ENCODE measurements at places on chromosomes 13 and 19.
A peak's percentile ranks its signal among the peaks of the same experiment; 100 is the strongest.

- DNase-seq = peak; percentile 91
These were observed 8.2 kb upstream of the MEIS3 start for GRCh38 chr19:47427241-47428176.

DNA sequence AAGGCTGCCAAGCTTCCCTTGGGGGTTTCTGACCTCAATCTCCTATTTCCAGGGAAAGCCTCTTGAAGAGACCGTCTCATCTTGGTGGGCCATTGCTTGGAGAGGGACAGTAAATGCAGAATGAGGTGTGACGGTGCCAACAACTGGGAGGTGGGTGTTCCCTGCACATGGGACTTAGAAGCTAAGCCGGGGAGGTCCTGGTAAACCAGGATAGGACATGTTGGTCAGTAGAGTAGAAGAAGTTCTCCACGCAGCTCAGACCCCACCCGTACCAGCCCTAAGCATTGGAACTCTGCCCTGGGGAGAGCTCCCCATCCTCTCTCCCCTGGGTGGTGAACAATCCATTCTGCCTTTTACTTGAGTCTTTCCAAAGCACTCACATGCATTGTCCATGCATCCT lies 92.0 kb downstream of the SOX1 start:
- DNase-seq = no peak

GRCh38 chr13:63344711-63345110 lies 1929.1 kb upstream of the PCDH20 start:
- no peak for DNase-seq

DNA sequence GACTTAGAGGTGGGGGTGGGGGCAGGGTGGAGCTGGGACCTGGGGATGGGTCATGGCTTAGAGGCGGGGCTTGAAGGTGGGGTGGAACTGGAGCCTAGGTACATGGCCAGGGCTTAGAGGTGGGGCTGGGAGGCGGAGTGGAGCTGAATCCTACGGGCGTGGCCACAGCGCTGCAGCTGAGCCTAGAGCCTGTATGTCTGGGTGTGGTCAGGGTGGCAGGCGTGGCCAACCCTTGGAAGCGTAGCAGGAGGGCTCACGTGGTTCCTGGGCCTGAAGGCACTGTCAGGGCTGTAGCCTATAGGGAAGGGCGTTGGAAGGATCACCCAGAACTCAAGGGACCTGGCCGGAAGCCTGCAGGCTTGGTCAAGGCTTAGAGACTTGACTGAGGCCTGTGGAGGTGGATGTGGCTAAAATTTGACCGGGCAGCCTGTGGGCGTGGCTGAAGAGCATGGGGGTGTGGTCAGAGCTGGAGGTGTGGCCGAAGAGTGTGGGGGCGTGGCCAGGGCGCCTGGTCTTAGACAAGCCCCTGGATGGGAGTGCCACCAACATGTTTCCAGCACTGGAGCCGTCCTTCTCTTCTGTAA lies 24.3 kb downstream of the COLGALT1 start:
- DNase-seq = peak; percentile 59

GRCh38 chr19:33100894-33101644 lies 20.1 kb downstream of the GPATCH1 start:
- DNase-seq = peak; percentile 99

DNA sequence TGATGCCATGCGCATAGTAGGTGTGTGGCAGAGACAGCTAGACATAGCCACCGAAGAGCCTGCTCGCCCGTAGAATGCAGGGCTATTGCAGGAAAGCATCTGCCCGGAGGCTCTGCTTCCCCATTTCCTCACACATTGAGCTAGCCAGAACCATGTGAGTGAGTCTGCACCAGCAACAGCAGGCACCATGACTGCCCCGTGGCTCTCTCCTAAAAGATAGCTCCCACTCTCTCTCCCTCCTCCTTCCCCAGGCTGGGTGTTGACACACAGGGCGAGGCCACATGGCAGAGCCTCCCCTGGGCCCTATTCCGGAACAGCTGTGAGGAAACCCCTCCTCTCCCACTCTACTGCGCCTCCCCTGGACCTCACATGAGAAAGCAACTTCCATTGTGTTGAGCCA lies 52.3 kb upstream of the ATP12A start:
- DNase-seq = no peak

GRCh38 chr13:29936956-29937355 lies 86.5 kb upstream of the UBL3 start:
- no peak for DNase-seq

- DNase-seq = no peak
These were observed 10.5 kb upstream of the PLIN3 start for GRCh38 chr19:4877753-4878490.

GRCh38 chr19:20102097-20102496 lies 24.3 kb downstream of the ZNF90 start:
- DNase-seq = no peak

DNA sequence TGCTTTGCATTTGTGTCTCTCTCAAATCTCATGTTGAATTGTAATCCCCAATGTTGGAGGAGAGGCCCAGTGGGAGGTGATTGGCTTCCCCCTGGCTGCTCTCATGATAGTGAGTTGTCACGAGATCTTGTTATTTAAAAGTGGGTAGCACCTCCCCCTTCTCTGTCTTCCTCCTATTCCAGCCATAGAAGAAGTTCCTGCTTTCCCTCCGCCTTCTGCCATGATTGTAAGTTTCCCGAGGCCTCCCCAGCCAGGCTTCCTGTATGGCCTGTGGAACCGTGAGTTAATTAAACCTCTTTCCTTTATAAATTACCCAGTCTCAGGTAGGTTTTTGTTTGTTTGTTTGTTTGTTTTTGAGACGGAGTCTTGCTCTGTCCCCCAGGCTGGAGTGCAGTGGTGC lies 3.8 kb downstream of the LILRA4 start:
- no peak for DNase-seq

GRCh38 chr13:81480634-81481033 lies 1139.7 kb upstream of the SPRY2 start:
- peak; percentile 67 for DNase-seq

DNA sequence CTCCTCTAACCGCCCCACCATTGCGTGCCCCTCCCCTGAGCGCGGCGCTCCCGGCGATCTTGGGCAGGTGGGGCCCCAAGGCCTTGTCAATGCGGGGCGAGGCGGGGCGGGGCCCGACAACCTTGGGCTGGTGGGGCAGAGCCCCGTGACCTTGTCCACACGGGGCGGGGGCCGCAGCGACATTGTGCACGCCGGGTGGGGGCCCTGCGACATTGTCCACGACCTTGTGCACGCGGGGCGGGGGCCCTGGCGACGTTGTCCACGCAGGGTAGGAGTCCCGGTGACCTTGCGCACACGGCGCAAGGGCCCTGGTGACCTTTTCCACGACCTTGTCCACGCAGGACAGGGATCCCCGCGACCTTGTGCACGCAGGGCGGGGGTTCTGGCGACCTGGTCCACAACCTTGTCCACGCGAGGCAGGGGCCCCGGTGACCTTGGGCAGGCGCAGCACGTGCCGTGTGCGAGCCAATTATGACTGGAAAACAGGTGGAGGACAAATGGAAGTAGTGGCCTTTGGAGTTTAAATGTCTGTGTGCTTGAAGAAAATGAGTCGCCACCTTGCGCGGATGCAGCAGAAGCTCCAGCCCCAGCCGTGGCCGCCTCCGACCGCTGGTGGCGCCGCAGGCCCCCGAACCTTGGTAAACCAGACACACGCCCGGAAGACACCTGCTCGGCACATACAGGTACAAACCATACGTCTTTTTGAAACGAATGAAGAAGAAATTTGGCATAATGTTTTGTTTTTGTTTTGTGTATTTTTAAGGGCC lies 62.6 kb downstream of the LATS2 start:
- no peak for DNase-seq

DNA sequence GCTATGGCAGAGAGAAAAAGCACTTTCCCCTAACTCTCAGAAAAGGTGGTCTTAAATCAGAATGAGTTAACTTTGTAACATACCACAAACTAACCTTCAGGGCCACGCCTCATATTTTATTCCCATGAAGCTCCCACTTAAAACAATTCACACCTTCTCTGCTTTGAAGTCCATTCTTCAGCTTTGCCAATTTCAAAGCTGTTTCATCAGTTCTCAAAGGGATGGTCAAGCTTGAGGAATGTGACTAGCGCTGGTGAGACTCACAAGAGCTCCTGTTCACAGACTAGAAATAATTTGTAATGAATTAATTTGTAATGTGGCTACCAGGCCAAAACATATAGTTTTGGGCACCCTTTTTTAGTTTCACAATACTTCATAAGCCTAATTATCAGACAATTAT lies 68.2 kb downstream of the STK24 start:
- no peak for DNase-seq

DNA sequence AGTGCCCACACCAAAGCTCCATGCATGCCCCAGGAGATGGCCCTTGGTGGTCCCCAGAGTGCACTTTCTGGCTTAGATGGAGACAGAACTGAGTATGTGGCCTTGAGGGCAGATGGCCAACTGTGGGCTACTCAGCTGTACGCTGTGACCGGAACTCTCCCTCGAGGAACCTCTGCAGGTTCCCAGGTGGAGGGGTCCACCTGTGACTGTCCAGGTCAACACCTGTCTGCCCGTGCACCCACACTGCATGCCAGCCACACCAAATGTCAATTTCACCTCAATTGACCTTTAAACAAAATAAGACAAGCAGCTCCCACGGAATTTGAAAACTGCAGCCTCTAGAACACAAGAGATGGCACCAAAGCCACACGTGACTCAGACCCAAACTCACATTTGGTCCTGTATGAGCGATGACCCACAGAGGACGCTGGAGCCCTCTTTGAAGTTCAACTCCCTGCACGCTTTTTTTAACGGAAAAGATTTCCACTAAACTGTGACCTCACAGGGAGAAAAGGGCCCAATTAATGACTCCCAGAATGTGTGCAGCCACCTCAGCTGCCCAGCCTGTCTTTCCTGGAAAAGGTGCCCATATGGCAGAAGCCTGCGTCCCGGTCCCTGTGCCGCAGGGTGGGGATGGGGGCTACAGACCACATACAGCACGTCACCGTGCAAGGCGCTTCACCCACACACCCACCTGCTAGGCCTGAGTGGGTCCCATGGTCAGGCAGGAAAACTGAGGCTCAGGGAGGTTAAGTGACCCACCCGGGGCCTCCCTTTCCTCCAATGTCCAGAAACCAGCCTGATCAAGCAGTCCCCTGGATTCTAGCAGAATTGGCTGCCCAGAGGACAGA lies 47.7 kb downstream of the KLF2 start:
- no peak for DNase-seq

- peak; percentile 70 for DNase-seq
These were observed 1.5 kb upstream of the PNPLA6 start for GRCh38 chr19:7533925-7534480.

DNA sequence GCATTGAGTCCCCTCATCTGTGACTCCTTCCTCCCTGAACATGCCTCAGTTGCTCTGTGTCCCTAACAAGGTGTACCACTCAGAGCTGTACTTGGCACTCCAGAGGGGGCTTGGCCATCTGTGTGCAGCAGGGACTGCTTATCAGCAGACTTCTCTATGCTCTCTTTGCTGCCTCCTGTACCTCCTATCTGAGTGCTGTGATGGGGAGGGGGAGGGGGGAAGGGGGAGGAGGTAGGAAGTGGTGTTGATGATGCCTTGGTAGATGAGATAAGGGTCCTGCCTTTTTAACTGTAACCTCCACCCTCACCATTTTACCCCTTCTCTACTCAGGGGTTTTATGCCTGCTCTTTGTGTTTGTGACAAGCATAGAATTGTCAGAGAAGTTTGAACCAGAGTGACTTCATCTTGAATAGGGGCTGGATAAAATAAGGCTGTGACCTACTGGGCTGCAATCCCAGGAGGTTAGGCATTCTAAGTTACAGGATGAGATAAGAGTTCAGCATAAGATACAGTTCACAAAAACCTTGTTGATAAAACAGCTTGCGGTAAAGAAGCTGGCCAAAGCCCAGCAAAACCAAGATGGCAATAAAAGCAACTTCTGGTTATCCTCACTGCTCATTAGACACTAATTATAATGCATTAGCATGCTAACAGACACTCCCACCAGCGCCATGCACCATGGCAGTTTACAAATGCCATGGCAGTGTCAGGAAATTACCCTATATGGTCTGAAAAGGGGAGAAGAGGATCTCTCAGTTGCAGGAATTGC lies 13.2 kb downstream of the PCDH8 start:
- DNase-seq = no peak

DNA sequence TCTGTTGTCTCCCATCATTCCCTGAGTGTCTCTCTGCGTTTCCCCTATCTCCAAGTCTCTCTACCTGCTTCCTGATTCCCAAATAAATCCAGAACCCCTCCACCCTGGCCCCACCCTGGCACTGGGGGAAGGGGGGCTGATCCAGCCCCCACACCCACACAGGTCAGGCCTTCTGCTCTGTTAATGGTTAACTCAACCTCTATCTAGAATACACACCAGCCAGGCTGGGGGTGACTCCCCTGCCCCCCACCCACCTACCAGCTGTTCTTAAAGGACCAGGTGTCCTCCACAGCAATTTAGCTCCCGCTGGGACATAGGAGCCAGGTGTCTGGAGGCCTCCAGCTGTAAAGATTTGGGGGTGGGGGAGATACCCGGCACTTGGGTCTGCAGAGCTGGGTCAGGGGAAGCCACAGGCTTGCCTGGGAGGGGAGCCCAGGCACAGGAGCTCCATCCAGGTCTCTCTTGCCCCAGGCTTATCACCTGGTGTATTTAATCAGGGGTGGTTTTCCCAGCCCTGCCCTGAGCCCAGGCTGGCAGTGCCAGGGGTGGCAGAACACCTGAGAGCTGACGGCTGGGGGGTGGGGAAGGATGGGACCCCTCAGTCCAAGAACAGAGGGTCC lies 3.9 kb downstream of the IRF2BP1 start:
- DNase-seq = peak; percentile 81

- no peak for DNase-seq
These were observed 26.7 kb downstream of the RCBTB2 start for GRCh38 chr13:48506092-48506701.
